ENCODE measurements at places on chromosomes 11 and 22.

DNA sequence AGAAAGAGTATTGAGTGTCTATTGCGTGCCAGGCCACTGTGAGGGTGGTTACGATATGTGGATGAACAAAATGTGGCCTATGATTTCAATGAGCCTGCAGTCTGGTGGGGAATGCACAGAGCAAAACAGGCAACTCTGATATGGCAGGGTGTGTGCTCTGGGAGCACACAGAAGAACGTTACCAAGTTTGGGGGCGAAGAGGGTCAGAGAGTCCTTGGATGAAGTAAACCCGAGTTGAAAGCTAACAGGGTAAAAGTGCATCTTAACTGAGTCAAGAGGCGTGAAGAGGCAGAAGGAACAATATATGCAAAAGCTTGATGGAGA, 258 bp downstream of the CFAP68 start:
- no peak for DNase-seq

DNA sequence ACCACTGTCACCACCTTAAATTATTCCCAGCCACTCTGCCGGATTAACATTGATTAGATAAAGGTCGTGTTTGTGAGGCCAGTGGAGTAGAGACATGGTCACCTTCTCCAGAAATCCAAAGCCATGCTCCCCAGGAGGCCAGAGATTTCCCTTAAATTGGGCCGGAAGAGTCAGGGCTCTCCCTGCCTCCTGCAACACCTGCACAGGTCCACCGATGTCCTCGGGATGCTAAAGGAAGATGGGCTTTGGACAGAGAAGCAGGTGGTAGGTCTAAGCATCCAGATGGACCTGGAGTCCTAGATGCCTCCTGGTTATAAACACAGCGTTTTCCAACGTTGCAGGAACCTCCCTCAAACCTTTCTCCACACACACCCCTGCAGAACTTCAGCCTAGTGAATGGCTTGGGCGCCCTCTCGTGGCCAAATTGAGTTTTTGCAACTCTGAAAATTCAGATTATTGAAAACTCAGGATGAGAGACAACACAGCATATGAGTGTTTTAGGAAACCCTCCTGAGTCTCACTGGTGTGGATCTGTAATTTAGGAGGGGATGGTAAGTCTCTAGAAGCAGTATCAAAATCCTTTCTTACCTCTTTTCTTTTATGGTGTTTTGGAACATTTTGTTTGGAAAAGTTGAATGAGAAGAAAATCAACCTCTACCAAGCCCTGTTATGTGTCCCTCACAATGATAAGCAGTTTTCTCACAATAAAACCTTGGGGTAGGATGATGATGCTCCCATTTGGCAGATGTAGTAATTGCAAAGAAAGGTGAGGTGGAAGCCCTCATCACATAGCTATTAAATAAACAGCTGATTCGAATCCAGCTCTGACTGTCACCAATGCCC, 109.6 kb downstream of the RRAS2 start:
- peak; percentile 0 for DNase-seq

DNA sequence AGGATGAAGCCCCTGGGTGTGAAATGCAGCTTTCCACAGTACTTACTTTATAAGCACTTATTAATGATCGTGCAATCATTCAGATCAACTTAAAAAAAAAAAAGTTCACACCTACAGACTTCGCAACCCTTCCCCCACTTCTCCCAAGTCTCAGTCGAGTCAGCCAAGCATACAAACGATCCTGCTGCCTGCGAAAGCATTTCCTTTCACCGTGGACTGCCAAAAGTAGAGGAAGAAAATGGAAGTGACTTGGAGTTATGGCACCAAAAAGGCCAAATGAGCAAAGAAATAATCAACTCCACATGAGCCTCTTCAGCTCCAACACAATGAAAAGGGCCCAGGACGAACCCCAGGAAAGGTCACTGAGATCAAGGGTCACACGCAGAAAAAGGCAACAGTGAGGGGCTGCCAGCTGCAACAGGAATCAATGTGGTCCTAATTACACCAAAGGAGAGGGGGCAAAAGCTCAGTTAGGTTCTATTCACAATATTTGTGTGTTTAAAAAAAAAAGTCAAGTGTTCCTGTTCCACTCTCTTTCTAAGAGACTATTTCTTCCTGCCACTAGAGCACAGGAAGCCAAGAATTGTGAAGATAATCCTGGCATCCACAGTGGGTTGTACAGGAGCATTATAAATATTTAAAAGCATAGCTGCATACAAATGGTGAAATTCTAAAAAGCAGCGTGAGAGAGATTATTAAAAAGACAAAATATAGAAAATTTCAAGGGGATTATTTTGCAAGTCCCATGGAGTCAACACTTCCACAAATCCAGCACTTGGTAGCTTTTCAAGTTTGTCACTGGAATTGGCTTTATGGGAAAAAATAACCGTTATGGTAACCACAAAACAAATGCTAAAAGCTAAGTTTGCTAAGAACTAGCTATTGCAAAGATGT, 28.4 kb downstream of the CDON start:
- DNase-seq = no peak

GRCh38 chr11:110000031-110000502, 93.1 kb upstream of the ZC3H12C start:
- no peak for DNase-seq

GRCh38 chr22:28183078-28183860, 264.2 kb upstream of the PITPNB start:
- DNase-seq = no peak

GRCh38 chr22:29193021-29193420, 12.7 kb upstream of the EMID1 start:
- DNase-seq = no peak

DNA sequence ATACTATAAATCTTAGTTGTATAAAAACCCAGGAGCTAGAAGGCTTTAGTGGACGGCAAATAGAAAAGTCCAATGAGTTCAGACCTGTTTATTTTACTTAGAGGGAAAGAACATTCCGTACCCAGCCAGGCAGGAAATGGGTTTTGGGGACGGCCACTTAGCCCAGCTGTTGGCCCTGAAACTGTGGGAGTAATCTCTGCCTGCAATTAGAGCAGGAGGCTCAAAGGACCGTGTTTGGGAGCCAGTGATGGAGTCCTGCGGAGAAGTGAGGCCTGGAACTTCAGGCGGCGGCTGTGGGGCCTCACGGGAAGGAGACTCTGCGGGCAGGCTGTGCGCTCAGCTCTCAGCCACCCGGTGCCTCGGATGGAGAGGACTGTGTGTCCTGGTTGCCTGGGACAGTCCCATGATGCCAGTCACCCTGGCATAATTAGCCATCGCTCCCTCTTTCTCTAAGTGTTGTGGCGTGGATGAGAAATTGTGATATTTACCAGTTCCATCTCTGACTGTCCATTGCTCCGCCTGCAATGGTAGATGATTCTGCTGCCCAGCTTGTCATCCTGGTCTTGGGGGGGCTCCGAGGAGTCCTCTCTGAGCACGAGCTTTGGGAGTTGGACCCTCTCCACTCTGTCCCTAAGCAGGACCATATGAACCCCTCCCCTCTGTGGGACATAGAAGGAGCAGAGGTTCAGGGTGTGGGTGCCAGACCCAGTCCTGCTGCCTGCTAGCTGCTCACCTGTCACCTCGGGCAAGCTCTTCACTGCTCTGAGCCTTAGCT, 530.3 kb downstream of the TBC1D22A start:
- DNase-seq = no peak

DNA sequence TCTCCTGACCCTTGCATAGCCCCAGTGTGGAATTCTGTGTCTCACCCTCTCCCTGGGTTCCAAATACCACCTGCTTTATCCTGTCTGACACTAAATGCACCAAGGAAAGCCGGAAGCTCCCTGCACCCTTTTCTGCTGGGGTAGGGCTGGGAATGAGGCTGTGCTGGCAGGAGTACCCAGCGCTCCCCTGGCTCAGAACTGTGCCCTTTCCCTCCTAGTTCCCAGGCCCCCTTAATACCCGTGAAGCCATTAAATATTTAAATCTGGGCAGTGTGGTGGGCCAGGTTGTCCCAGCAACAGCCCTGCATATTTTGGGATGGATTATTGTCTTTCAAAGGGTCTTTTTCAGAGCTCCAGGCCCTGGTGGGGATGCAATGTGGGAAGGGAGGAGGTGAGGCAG, 63.0 kb downstream of the TP53I11 start:
- no peak for DNase-seq

DNA sequence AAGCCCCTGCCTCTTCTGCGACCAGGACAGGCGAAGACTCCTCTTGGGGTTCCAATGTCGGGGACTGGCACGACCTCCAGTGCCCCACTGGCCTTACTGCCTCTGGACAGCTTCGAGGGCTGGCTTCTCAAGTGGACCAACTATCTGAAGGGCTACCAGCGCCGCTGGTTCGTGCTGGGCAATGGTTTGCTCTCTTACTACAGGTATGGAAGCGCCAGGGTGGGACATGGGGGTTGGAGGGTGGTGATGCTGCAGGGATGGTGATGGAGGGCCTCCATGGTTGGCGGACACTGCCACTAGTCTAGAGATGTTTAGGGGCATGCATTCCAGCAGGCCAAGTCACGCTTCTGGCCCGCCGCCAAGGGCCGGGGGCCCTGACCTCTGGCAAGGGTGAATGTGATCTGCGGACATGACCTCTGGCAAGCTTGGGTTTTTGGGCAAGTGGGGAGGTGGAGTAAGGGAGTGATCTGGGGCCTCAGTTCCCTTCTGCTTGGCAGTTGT, 727 bp downstream of the OSBP2 start:
- no peak for DNase-seq

- no peak for DNase-seq
Observed at GRCh38 chr11:99505316-99505715, 484.6 kb downstream of the CNTN5 start.

- no peak for DNase-seq
Observed at GRCh38 chr11:119377961-119378667, 3.4 kb downstream of the USP2 start.

DNA sequence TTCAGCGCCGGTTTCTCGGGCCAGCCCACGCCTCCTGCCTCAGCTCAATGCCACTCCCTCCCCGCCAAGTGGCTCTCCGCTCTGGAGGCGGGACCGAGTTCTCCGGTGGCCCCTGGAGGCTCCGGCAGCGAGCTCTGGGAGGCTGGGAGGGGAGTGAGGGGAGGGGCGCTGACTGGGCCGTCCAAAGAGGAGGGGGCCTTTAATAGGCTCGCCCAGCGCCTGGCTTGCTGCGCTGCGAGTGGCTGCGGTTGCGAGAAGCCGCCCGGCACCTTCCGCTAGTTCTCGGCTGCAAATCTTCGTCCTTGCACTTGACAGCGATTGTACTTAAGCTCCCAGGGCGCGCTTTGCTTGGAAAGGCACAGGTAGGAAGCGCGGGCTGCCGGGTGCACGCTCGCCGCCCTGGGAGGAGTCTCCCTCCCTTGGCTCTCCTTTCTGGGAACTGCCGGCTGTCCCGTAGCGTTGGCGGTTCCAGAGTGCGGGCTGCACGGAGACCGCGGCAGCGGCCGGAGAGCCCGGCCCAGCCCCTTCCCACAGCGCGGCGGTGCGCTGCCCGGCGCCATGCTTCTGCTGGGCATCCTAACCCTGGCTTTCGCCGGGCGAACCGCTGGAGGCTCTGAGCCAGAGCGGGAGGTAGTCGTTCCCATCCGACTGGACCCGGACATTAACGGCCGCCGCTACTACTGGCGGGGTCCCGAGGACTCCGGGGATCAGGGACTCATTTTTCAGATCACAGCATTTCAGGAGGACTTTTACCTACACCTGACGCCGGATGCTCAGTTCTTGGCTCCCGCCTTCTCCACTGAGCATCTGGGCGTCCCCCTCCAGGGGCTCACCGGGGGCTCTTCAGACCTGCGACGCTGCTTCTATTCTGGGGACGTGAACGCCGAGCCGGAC, at the start of gene ADAMTS15:
TSS of gene ADAMTS15 (plus strand) at position 230 of the 894 bp plus-strand sequence. CDS start at position 559, 329 bp downstream.
- DNase-seq = no peak

DNA sequence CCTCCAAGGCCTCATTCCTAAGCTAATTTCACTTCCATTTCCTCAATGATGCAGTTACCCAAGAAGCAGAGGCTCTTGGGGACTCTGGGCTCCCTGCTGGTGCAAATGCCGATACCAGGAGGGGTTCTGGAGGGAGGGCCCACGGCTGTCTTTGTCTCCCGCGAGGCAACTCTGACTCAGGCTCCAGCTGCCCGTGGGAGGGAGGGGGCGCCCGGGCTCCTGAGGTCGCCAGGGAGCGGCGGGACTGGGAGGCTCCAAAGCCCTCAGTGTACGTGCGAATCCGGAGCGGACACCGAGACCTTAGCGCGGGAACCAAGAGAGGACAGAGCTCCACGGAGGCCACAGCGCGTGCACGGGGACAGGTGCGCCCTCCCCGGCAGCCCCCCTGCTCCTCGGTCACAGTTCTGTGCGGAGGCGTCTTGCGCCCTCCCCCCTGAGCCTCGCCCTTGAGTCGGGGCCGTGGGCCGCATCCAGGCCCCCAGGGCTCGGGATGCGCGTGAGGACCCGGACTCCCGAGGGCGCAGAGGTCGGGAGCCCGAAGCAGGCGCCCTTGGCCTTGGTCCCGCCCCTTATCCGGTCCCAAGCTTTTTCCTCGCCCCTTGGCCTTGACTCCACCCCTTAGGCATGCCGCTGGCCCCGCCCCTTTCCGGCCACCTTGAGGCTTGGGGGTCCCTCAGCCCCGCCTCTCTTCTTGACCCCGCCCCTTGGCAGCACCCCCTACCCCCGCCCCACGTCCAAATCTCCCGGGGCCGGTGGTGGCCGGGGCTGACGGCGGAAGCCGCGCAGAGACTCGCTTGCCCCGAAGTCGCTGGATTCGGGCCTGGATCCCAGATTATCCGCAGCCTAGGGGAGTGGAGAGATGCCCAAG, 4.7 kb upstream of the SHISA8 start:
- DNase-seq = no peak

GRCh38 chr11:70290361-70291065, 20.0 kb downstream of the PPFIA1 start:
- no peak for DNase-seq

GRCh38 chr11:31780480-31780971, 30.6 kb downstream of the PAX6 start:
- no peak for DNase-seq

DNA sequence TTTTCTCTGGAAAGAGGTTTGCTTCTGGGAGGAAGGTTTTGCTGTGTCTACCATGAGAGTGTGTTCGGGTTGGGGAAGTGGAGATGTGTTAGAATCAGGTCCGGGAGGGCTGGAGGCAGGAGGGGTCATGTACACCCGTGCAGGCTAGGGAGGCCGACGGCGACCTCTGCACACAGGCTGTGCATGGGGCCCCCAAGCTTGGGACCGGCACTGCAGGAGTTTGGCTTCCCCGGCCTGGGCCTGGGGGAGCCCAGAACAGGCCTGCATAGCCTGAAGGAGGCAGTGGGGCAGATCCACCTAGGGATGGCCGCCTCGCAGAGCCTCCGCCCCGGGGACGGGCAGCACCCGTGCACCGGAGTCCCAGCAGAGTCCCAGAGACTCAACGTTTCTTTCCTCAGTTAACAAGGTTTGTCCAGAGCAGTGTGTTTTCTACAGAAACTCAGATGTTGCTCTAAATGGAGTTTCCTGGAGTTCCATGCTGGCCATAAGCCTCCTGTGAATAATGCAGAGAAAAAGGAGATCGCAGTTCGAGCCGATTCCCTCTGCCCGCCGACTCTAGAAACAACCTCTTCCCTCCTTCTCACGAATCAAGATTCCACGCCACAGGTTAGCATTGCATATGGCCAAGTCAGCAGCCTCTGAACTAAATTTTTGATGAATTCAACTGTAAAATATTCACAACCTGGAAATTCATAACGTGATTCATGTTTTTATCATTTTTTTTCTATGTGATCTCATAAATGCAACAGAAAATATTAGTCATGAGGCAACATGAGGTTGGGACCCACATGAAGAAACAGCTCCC, 427.3 kb downstream of the BRD1 start:
- DNase-seq = no peak

- DNase-seq = no peak
Observed at GRCh38 chr22:44777364-44777755, 25.0 kb downstream of the ARHGAP8 start.
